ENCODE measurements at places on chromosomes 13 and 19. TPM values are rescaled to one million over a fixed set of nuclear protein-coding genes. Genes with fewer than 3 reads are reported as not detected.

The KRTDAP gene
- total RNA-seq, result not detected

The TSKS gene
- 1.1 TPM for total RNA-seq

The PGLYRP2 gene
- not detected for total RNA-seq

The MATK gene
- total RNA-seq, result not detected

The MEX3D gene
- total RNA-seq, result 28.2 TPM

The CEACAM7 gene
- not detected for total RNA-seq

The CNFN gene
- not detected for total RNA-seq

The EFNA2 gene
- not detected for total RNA-seq

The GJA3 gene
- not detected for total RNA-seq

The CD37 gene
- total RNA-seq, result not detected

The CAPN12 gene
- not detected for total RNA-seq

The NKPD1 gene
- total RNA-seq, result not detected

The PSG11 gene
- total RNA-seq, result not detected

The ERICH4 gene
- not detected for total RNA-seq

The PLIN5 gene
- 0.59 TPM for total RNA-seq

The SELENOV gene
- total RNA-seq, result not detected

The OR7C1 gene
- total RNA-seq, result not detected

The ZNF30 gene
- total RNA-seq, result 2.5 TPM

The TLE6 gene
- total RNA-seq, result 3.8 TPM

The ZNF69 gene
- 3.8 TPM for total RNA-seq

The ZNF615 gene
- 9.0 TPM for total RNA-seq

The SIGLEC12 gene
- not detected for total RNA-seq

The RASIP1 gene
- 3.7 TPM for total RNA-seq

The FCHO1 gene
- 0.68 TPM for total RNA-seq

The ZNF729 gene
- total RNA-seq, result not detected

The ZNF20 gene
- 3.1 TPM for total RNA-seq

The RFXANK gene
- total RNA-seq, result 54.1 TPM

The PARP4 gene
- total RNA-seq, result 48.1 TPM

The KIR3DL1 gene
- not detected for total RNA-seq

The SERP2 gene
- total RNA-seq, result 3.4 TPM

The TSHZ3 gene
- total RNA-seq, result 12.4 TPM

The CYP2S1 gene
- total RNA-seq, result not detected

The DLEU7 gene
- total RNA-seq, result not detected

The MEIOSIN gene
- total RNA-seq, result not detected

The NCR1 gene
- total RNA-seq, result not detected

The CNN1 gene
- total RNA-seq, result 0.50 TPM

The LONP1 gene
- 78.2 TPM for total RNA-seq

The CSNK1G2 gene
- 39.0 TPM for total RNA-seq

The PAK4 gene
- 6.9 TPM for total RNA-seq

The AP2S1 gene
- total RNA-seq, result 166 TPM
